ENCODE measurements at places on chromosomes 7 and 10.

GRCh38 chr7:14000247-14000646, 10.8 kb upstream of the ETV1 start:
- DNase-seq = no peak

- DNase-seq = no peak
Observed at GRCh38 chr7:43977525-43977924, 20.2 kb upstream of the SPDYE1 start.

DNA sequence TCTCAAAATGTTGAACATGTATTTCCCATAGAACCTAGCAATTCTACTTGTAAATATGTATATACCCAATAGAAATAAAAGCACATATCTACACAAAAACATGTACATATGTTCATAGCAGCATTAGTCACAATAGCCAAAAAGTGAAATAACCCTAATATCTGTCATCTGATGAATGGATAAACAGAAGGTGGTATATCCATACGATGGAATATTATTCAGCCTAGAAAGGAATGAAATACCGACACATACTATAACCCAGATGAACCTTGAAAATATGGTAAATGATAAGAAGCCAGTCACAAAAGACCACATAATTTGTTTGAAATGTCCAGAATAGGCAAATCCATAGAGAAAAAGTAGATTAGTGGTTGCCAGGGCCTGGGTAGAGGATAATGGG, 87.9 kb downstream of the MCU start:
- DNase-seq = no peak

GRCh38 chr10:100349087-100349486, 2.1 kb downstream of the SCD start:
- no peak for DNase-seq

DNA sequence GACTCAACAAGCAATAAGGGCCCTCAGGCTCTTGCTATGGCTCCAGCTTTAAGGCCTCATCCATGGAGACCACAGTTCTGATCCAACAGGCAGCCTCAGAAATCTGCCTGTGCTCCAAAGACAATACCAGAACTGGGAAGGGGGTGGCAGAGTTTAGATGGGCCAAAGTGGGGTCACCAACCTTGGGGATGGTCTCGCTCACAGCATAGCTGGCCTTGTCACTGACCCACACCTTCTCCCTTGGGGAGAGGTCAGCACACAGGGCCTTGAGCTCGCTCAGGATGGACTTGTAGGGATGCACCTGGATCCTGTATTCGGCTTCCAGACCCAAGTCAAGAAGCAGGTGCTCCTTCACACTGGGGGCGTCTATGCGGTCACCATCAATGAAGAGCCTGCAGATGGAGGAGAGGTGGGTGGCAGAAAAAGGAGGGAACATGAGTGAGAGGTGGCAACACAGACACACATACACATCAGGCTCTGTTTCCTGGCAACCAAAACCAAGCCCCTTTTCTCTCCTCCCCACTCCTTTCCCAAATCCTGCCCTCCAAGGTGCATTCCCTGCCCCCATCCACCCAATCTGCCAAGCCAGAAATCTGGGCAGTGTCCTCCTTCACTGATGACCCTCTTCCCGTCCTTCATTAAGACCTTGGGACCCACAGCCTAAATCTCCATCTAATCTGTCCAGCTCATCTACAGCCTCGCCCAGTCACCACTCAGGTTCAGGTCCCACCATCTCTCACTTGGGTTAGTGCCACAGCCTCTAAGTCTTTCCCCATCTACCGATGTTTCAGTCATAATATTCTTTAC, 40.9 kb downstream of the XPNPEP1 start:
- no peak for DNase-seq

- no peak for DNase-seq
Observed at GRCh38 chr7:159103382-159104187, 41.1 kb downstream of the VIPR2 start.

GRCh38 chr7:43509906-43510305, 73.0 kb upstream of the STK17A start:
- no peak for DNase-seq

DNA sequence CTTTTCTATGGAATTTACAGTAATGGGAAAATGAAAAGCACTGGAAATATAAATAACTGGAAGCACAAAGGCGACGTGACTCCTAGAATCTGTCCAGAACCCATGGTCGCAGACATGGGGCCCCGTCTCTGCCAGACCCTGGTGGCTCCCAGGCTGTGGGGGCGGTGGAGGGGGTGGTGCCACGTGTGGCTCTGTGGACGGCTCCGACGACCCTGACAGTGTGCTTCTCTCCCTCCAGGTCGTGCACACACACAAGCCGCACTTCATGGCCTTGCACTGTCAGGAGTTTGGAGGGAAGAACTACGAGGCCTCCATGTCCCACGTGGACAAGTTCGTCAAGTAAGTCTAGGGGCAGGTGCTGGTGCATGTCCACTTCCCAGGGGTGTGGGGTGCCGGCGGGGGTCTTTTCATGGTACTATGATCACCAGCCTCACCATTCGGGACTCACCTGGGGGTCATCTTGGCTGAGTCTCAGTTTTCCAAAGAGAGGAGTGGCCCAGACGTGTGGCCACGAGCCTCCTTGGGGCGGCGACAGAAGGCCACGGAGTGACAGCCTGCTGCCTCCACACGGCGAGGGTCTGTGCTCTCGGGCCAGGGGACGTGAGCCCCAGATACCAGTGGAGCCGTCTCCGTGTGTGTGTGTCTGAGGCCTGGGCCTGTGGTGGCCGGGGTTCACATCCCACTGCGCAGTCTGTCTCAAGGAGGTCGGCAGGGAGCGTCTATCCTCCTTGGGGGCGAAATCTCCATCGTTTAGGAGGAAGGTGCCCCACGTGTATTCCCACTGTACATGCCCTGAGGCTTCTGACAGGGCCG, 108.2 kb downstream of the INPP5A start:
- DNase-seq = no peak

GRCh38 chr7:44377134-44377463, 51.7 kb upstream of the CAMK2B start:
- DNase-seq = no peak

DNA sequence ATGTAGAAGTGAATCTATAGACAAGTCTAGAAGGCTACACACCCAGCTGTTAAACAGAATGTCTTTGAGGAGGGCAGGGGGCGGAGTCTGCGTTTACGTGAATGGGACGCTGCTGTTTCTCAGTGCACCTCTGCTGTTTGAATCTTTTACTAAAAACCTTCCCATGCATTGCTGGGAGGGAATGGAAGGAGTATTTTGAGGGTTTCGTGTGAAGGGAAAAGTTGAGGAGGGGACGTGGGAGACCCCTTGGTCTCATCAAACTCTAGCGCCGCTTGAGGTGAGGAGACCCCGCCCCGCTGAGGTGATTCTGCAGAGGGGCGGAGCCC, 492 bp upstream of the VCL start:
- DNase-seq = no peak

DNA sequence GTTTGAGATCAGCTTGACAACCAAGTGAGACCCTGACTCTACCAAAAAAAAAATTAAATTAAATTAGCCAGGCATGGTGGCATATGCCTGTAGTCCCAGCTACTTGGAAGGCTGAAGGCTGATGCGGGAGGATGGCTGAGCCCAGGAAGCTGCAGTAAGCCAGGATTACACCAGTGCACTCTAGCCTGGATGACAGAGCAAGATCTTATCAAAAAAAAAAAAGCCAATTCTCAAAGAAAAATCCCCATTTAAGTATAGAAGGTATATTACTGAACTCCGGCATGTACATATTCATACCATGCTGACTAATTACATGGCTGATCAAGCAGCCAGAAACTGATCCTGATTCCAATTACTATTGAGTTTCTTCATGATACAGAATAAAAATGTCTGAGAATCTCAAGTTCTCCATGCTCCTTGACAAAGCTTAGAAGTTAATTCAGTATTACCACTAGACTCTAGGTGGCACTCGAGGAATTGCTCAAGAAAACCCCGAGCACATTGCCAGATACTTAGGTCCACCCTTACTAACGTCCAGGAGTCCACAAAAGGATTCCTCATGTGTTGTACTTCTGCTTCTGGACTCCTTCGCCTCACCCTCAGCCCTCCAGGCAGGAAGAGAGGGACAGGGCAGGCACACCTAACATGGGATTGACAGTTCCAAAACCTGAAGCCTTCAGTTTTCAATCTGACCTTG, 148.9 kb downstream of the PARD3 start:
- DNase-seq = no peak

GRCh38 chr7:98668255-98668654, 51.2 kb downstream of the NPTX2 start:
- DNase-seq = no peak

DNA sequence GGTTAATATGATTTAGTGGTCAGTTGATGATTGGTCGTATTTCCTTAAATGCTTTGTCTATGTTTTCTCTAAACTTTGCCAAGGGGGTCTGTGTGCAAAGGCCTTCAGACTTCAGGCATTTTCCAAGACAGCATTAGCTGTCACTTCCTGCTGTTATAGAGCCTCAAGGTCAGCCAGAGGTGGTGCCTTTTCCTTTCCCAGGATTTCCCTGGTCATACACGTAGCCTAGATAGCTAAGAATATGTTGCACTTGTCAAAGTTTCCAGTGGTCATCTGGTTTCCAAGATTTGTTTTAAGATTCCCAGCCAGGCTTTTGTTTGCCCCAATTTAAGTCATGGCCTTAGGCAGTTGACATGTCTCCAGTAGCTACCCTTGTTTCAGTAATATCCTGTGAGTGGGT, 133.2 kb upstream of the IGFBP3 start:
- no peak for DNase-seq

- no peak for DNase-seq
Observed at GRCh38 chr7:152859781-152860191, 100.2 kb downstream of the ACTR3B start.

DNA sequence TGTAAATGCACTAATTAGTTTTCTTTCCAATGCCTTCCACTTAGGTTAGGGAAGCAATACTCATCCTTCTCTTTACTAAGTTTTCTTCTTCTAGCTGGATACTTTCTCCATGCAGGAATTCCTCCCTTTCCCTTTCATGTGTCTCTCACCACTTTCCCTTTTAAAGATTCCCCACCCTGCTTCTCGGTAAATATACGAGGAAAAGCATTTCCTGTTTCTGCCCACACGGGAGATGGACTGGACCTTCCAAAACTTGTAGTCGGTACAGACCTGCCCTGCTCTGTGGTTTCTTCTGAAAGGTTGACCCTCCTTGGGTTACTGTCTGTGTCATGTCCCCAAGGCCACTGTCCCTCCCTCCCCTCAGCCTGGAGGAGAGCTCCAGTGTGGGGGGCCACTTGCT, 58.9 kb upstream of the LYZL2 start:
- no peak for DNase-seq

- peak; percentile 76 for DNase-seq
Observed at GRCh38 chr10:104291439-104291951, 22.5 kb downstream of the GSTO2 start.

GRCh38 chr10:35336921-35337823, 863 bp downstream of the CCNY start:
- DNase-seq = no peak

- no peak for DNase-seq
Observed at GRCh38 chr7:28570970-28571288, 158.6 kb downstream of the CREB5 start.

- DNase-seq = no peak
Observed at GRCh38 chr7:69932034-69932628, 333.9 kb downstream of the AUTS2 start.

DNA sequence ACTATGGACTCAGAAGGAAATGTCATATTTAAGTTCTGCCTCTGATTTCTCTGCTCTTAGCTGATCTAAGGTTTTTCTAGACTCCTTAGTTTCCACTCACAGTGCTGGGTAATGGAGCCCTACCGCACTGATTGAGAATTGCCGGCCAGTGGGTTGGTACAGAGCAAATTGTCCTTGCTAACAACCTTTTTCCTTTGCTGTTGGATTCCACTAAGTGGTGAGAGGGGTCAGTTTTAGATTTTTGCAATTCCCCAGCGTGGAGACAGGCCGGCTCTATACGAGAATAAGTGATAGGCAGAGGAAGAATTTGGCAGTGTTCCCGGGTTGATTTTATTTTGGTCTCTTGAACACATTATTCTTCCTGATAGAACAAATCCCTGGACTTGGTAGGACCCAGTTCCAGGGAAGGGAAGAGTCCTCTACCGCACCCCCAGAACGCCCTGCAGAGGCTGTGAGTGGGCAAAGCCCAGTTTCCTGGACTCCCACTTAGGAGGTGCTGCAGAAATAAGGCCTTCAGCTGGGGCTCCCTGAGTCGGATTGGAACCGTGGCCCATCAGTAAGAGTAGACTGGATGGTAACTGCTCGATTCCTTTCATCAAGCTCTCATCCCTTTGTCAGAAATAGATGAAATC, 3.0 kb upstream of the NRP1 start:
- no peak for DNase-seq

- DNase-seq = no peak
Observed at GRCh38 chr10:75263806-75264205, 28.0 kb upstream of the COMTD1 start.

DNA sequence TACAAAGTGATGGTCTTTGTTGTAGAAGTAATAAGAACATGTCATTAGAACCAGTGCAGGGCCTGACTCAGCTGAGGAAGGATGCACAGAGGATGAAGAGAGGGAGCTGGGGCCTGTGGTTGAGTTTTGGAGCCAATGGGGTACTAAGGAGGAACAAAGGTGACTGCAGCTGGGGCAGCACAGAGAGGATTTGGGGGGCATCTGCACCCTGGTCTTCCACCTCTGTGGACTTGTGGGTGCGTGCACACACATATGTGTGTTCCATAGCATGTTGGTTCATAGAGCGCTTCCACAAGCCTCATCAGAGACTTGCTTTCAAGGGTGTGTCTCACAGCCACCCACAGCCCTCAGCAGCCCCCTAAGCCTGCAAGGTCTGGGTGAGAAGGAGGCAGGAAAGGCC, 650.3 kb upstream of the MGMT start:
- DNase-seq = no peak

- no peak for DNase-seq
Observed at GRCh38 chr10:57141708-57142107, 780.6 kb upstream of the ZWINT start.

All from stimulated activated CD8-positive, alpha-beta memory T cell treated with anti-CD3 and anti-CD28 coated beads, Interleukin-15, amount 100 ng/mL, for 48 hours (primary cell).